ENCODE measurements at places on chromosomes 7 and 10. TPM values are rescaled to one million over a fixed set of nuclear protein-coding genes. Genes with fewer than 3 reads are reported as not detected.

LANCL2 gene
- 5.9 TPM for polyA plus RNA-seq

- DNase-seq: no peak
Observed at GRCh38 chr10:4359003-4359402, 467.0 kb upstream of the AKR1E2 start.

GRCh38 chr10:132535065-132535651, 2.4 kb upstream of the INPP5A start:
- DNase-seq: no peak

DNA sequence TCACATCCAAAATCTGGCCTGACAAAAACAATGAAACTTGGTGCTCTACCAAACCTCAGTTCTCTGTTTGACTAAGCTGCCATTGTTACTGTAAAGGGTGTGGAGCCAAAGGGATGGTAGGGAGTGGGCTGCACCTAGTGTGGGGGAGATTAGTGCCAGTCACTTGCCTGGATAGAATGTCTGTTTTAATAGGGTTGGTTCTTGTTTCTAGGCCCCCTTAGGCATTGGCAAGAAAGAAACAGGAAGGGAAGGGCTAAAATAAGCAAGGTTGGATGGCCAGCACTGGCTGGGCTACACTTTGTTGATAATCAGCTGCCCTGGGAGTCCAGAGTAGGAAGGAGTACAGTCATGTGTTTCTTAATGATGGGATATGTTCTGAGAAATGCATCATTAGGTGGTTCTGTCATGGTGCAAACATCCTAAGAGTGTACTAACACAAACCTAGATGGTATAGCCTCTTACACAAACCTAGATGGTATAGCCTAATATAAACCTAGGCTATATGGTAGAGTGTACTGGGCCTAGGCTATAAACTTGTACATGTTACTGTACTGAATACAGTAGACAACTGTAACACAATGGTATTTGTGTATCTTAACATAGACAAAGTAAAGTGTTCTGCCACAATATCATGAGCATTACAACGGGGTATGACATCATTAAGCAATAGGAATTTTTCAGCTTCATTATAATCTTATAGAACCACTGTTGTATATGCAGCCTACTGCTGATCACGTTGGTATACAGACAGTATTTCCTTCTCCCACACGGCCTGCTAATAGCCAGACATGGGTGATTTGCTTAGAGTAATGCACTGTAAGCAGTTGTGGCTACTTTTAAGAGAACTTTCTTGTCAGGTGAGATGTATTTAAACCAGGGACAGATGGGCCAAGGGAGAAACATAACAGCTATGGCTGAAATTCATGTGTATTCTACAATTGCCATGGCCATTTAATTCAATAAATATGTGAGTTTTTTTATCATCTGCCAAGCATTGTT, 15.4 kb downstream of the BBIP1 start:
- DNase-seq: no peak

LLCFC1 gene
- not detected for polyA plus RNA-seq

- DNase-seq: no peak
Observed at GRCh38 chr7:36748017-36748487, 23.8 kb upstream of the AOAH start.

SPDYE2 gene
- not detected for polyA plus RNA-seq

TLX1 gene
- not detected for polyA plus RNA-seq

MUC12 gene
- not detected for polyA plus RNA-seq

DUSP5 gene
- 10.6 TPM for polyA plus RNA-seq

DNA sequence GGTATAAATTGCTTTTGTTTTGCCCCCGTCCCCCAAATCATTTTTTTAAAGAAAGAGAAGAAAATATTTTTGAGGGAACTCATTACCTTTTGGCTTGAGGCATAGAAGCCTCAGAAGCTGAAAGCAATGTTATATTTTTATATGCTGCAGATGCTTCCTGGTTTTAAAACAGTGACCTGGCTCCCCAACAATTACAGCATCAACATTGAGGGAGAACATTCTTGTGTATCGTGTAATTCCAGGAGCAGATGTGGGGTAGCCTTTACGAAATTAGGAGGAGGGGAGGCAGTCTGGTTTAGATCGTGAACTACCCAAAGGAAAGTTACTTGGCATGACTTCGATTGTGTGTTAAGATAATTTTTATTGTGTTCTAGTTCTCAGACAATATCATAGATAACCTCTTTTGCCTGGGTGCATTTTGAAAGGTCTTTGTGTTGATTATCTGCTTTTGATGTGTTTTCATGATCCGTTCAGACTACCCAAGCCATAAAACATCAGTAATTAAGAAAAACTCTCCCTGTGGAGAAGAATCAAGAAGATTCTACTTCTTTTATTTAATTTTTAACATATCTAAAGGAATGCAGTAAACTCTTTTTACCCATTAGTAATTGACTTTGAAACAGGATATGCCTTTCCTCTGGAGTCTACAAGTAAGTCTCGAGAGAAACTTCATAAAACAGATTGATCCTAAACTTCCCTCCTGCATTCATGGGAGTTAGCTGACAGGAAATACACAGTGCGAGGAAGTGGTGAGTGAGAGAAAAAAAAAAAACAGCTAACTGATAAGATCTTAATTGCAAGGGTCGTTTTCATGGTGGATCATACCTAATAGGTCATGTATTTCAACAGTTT, 141.4 kb downstream of the KIAA1217 start:
- DNase-seq: no peak

- DNase-seq: no peak
Observed at GRCh38 chr7:89837515-89837914, 316.8 kb upstream of the STEAP1 start.

ERVW-1 gene
- not detected for polyA plus RNA-seq

DNA sequence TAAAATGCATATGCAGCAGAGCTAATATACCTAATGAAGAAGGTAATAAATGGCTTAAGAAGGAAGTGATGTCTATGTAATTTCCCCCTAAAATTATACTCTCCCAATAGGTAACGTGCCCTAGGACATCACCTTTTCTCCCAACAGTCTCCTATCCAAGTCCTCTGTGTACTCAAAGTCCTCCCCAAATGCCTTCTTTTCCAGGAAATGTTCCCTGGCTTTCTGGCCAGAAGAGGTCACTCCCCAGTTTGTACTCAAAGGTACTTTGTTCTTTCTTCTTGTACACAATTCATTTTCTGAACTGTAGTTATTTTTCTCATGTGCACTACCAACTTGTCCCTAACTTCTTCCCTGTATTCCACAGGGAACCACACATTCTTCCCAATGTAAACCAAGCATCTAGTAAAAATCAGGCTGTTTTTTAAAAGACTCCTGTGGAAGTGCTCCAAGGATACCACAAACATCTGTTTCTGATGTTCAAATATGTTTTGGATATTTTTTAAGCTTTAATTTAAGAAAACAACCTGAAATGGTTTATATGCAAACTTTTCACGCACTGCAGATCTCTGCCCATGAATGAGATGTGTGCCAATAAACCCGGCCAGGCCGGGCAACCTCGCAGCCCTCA, 262.3 kb upstream of the KLF14 start:
- no peak for DNase-seq

- DNase-seq: no peak
Observed at GRCh38 chr10:48905311-48905710, 34.3 kb downstream of the LRRC18 start.

HSPB1 gene
- 111 TPM for polyA plus RNA-seq

Measured in CD4-positive, alpha-beta memory T cell (primary cell).